ENCODE measurements at places on chromosomes 13 and 19.

- no peak for DNase-seq
These were observed 10.0 kb downstream of the NMRK2 start for GRCh38 chr19:3942790-3943409.

DNA sequence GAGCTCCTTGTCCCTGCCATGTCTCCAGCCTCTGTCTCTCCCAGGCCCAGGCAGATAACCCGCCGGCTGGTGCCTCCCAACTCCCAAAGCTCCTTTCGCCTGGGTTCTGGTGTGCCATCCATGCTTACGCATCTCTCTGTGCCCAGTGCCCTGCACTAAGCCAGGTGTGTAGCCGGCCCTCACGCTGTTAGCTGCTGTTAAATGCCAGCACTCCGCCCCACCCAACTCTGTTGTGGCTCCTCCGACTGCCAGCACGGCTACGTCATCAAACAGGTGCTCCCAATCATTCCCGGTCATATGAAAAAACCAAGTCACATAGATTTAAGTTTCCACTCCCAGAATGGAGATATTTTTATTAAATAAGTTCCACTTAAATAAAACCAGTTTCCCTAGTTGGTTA lies 7.0 kb upstream of the HSPH1 start:
- DNase-seq: no peak

- no peak for DNase-seq
These were observed 386 bp downstream of the VAV1 start for GRCh38 chr19:6772866-6773322.

- DNase-seq: no peak
These were observed 171.5 kb downstream of the DLEU7 start for GRCh38 chr13:50672025-50672424.

GRCh38 chr13:67018775-67019174 lies 211.4 kb downstream of the PCDH9 start:
- DNase-seq: no peak

GRCh38 chr19:54928299-54928698 lies 19.0 kb downstream of the NLRP7 start:
- no peak for DNase-seq

DNA sequence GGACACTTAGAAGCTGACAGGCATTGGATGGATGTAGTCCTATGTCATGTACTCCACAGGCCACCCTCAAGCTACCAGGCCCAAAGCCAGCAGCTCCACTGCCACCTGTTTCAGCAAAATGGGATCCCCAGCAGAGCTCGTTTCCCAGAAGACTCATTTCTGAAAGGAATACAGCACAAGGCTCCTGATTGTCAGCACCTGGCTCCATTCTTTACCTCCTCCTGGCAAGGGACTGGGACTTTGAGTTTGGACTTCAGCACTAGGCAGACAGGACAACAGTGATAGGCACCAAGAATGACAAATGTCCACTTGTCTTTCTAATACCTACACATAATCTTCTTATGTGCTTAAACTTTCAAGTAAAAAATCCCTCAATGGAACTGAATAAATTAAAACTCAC lies 150.4 kb upstream of the RXFP2 start:
- no peak for DNase-seq

- DNase-seq: no peak
These were observed 114.0 kb upstream of the KL start for GRCh38 chr13:32902029-32902780.

GRCh38 chr19:40689339-40690049 lies 957 bp downstream of the NUMBL start:
- DNase-seq: no peak

DNA sequence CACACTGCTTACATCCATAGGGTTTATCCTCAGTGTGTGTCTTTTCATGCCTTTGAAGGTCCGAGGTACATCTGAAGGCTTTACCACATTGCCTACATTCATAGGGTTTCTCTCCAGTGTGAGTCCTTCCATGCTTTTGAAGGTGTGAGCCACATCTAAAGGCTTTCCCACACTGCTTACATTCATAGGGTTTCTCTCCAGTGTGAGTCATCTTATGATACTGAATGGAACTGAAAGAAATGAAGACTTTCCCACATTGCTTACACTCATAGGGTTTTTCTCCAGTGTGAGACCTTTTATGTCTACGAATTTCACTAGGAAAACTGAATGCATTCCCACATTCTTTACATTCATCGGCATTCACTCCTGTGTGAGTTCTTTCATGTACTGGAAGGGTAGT lies 7.1 kb downstream of the ZNF20 start:
- no peak for DNase-seq

GRCh38 chr13:59414006-59414405 lies 749.7 kb downstream of the DIAPH3 start:
- no peak for DNase-seq

- DNase-seq: no peak
These were observed 14.1 kb upstream of the FRY start for GRCh38 chr13:32017474-32017873.

DNA sequence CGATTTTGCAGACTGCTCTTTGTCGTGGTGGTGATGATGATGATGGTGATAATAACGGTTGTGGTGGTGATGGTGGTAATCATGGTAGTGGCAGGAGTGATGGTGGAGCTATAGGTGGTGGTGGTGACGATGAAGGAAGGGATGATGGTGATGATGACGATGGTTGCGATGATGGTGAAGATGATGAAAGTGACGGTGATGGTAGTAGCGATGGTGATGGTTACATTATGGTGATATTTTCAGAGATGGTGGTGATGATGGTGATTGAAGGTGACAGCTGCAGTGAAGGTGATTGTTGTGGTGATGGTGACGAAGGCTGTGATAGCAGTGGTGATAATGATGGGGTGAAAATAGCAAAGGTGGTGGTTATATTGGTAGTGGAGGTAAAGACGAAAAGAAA lies 2.1 kb upstream of the ADGRE3 start:
- no peak for DNase-seq

- DNase-seq: no peak
These were observed 214.7 kb upstream of the MIR17HG start for GRCh38 chr13:91132786-91133185.

DNA sequence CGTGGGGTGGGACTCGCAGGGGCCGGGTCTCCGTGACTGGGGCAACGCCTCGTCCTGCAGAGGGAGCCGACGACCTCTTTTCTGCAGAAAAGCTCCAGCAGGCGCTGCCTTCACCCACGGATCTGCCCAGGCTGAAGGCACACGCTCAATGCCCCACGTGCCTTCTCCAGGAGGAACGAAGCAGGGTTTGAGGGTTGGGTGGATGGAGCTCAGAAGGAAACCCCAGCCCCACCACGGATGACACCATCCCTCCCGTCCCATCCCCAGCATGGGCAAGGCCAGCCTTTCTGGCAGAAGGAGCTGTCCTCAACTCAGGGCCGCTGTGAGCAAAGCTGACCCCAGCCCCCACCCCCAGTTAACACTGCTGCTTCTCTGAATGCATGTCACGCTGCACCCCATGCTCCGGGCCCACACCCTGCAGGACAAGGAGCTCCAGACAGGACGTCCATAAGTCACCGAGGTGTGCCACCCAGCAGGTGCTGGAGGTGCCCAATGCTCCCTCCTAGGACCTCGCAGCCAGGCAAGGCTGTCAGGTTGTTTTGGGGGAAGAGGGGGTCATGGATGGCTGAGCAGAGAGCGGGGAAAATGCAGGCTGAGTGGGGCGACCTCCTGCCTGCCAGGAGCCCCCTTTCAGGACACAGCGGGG lies 7.4 kb downstream of the C19orf25 start:
- DNase-seq: no peak

GRCh38 chr19:16586991-16587832 lies 15.0 kb upstream of the SLC35E1 start:
- no peak for DNase-seq

- no peak for DNase-seq
These were observed 431.8 kb upstream of the SGCG start for GRCh38 chr13:22748866-22749577.

GRCh38 chr13:30736461-30737320 lies 1.3 kb downstream of the ALOX5AP start:
- no peak for DNase-seq

DNA sequence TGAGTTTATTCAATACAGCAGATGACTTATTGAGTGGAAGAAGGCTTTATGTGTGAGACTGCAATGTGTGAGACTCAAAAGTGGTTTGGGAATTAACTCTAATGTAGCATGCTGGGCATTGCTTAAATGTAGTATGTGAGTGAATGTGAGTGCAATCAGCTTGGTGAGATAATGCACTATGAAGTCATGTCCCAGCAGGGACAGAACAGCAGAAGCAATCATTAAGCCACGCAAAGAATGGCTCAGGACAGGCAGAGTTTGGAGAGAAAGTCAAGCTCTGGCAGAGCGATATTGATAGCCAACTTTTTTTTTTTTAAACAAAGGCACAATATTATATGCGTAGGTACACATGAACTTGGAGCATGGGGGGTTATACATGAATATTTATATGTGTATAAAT lies 597.7 kb downstream of the GPC6 start:
- DNase-seq: no peak

DNA sequence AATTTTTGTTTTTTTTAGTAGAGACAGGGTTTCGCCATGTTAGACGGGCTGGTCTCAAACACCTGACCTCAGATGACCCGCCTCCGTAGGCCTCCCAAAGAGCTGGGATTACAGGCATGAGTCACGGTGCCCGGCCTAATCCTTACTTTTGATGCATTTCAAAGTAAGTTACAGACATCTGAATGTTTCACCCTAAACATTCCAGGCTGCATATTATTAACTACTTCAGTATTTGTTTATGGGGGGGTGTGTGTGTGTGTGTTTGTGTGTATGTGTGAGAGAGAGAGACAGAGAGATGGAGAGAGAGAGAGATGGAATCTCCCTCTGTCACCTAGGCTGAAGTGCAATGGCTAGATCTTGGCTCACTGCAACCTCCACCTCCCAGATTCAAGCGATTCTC lies 13.1 kb downstream of the SULT2B1 start:
- DNase-seq: no peak

GRCh38 chr13:83453723-83454122 lies 428.6 kb downstream of the SLITRK1 start:
- no peak for DNase-seq

- no peak for DNase-seq
These were observed 44.9 kb downstream of the SERTM1 start for GRCh38 chr13:36718686-36719085.

GRCh38 chr13:52997951-52998876 lies 30.4 kb upstream of the OLFM4 start:
- no peak for DNase-seq

- no peak for DNase-seq
These were observed 2.2 kb downstream of the ZNF83 start for GRCh38 chr19:52635786-52636570.

- DNase-seq: no peak
These were observed 161.4 kb upstream of the SPRY2 start for GRCh38 chr13:80502359-80502758.

GRCh38 chr19:17542042-17542441 lies 13.4 kb upstream of the COLGALT1 start:
- DNase-seq: no peak

GRCh38 chr13:93942016-93942415 lies 537.5 kb downstream of the DCT start:
- DNase-seq: no peak

- no peak for DNase-seq
These were observed 778 bp downstream of the MUC16 start for GRCh38 chr19:9009431-9009830.

- no peak for DNase-seq
These were observed 8.2 kb upstream of the PCDH9 start for GRCh38 chr13:67238277-67238859.

DNA sequence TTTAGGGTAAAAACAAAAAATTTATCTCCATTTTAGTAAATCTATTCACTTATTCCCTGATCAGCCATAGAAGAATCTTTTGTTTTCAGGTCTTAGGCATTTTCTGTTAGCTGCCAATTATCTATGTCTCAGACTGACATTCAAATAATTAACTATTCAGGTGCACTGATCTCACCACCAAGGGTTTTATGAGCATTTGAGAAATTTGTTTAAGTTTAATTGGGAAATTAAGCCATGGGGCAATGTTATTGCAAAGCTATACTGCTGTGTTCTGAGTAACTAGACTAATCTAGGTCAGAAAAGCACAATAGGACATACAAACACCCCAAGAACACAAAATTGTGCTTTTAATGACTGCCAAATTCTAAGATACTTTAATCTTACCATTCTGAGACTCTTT lies 210.7 kb upstream of the EDNRB start:
- DNase-seq: no peak

- no peak for DNase-seq
These were observed 27.5 kb downstream of the GGACT start for GRCh38 chr13:100561158-100561499.

GRCh38 chr19:16715611-16716010 lies 4.0 kb upstream of the NWD1 start:
- DNase-seq: no peak

- no peak for DNase-seq
These were observed 9.3 kb upstream of the FBXL3 start for GRCh38 chr13:77036279-77036678.

DNA sequence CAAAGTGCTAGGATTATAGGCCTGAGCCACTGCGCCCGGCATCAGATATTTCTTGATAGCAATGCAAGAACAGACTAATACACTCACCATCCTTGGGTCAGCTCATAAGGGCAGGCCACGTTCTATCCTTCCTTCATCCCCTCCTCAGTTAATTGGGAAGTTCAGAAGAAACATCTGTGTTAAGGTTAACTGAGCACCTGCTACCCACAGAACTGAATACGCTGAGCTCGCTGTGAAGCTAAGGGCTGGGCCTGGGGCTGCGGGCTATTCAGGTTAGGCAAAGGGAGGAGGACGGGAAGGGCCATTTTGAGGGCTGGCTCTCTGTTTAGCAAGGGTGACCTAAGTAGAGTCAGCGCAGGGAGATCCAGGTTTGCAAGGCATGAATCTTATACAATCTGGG lies 43.0 kb upstream of the UQCRFS1 start:
- DNase-seq: no peak

GRCh38 chr19:29029268-29029958 lies 183.5 kb downstream of the UQCRFS1 start:
- no peak for DNase-seq
